ENCODE measurements at places on chromosomes 12 and 14. TPM values are rescaled to one million over a fixed set of nuclear protein-coding genes. Genes with fewer than 3 reads are reported as not detected.
A peak's percentile ranks its signal among the peaks of the same experiment; 100 is the strongest.

GRCh38 chr12:41634091-41634490, 446.0 kb downstream of the PDZRN4 start:
- DNase-seq, result no peak

DNA sequence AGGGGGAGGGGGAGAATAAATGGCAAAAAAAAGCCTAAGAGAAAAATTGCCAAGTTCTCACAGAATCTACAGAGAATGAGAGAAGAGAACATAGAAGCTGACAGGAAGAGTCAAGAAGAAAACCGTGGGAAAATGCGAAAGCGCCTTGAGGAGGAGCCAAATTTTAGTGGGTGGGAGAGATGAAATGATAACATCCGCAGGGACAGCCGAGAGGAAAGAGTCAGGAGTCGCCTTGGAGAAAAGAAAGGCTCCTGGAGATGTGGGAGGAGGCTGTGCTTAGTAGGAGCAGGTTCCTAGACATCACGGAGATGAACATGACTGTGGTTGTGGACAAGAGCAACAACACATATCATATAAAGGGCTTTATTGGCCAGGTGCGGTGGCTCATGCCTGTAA, 49.4 kb downstream of the PHLDA1 start:
- DNase-seq, result no peak

DNA sequence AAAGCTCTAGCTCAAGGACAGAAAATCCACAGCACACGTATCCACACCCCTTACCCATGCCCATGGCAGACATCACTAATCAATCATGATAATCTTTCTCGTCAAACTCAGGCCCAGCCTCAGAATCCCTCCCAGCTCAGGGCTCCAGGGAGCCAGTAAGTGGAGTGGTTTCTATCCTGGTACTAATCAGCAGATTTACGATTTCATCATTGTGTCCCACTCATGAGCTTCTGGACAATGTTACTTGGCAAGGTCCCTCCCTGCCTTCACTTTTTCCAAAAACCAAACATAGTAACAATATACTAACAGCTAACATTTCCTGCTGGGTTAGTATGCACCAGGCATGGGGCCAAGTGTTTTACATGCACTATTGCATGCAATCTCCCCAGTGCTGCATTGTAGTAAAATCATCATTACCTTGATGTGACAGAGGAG, 45.8 kb upstream of the NCOR2 start:
- no peak for DNase-seq

- DNase-seq, result no peak
Measured at GRCh38 chr12:92603741-92604432, 98.9 kb upstream of the PLEKHG7 start.

- no peak for DNase-seq
Measured at GRCh38 chr12:15538881-15539280, 216.6 kb downstream of the PTPRO start.

DNA sequence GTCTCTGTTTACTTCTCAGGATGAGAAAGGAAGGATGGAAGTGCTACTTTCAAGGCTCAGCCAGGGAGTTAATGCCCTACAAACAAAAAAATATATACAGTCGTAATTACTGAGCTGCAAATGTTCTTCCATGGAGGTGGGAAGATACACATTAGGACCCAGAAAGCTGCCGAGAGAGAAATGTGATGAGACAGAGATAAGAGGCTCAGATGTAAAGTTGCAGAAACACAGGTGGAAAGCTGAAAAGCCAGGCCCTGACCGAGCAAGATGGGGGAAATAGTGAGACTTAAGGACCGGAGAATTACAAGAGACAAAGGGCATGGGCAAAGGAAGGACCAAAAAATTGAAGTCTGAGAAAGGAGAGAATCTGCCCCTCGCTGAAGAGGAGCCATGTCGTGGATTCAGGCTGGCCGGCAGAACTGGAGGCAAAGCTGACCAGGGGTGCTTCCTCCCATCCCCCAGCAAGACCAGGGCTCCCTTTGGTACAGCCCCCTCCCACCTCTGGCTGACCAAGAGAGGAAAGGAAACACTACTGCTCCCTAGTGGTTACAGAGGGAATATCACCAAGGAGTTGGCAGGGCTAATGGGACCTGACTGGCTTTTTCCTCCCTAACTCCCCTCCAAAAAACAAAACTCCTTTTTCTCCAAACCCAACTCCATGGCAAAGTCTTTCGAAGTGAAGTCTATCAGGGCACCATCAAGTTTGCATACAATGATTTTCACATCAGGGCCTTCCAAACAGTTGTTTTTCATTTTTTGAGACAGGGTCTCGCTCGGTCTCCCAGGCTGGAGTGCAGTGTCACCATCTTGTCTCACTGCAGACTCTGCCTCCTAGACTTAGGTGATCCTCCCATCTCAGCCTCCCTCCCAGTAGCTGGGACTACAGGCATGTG, 12.1 kb downstream of the ZFHX2 start:
- DNase-seq, result peak; percentile 55

DNA sequence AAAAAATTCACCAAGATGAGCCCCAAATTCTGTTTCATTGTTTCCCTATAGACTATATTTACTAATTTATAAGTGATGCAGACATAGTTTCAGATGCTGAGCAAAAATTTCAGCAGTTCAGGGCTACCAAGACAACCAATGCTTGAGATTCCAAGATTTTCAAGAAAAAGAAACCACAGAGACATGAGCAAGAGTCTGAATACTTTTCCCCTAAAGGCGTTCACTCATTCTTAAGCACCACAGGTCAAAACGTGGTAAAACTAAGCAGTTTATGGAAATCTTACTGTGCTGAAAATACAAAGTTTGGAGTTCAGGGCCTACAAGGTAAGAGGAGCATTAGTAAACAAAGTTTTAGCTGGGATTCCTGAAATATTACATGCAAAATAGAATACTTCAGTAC, 221.2 kb downstream of the KCNH5 start:
- DNase-seq, result no peak

DNA sequence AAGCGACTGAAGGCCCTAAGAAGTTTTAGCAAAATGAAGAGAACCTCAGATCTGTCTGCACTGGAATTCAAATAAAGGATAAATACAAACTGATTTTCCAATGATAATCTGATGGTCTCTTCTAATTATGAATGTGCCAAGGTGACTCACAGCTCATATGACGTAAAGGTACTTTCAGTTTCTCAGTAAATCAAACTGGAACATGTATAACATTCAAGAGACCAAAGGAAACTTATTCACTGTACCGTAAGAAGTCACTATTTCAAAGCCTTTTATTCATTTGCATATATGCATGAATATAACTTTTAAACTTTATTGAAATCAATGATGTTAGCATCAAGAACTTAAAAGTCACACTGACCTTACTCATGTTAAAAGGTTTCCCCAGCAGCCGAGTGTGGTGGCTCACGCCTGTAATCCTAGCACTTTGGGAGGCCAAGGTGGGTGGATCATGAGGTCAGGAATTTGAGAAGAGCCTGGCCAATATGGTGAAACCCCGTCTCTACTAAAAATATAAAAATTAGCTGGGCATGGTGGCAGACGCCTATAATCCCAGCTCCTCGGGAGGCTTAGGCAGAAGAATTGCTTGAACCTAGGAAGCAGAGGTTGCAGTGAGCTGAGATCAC, 52.2 kb downstream of the ATXN2 start:
- DNase-seq, result no peak

GRCh38 chr12:104439137-104439536, 17.6 kb upstream of the CHST11 start:
- no peak for DNase-seq

DNA sequence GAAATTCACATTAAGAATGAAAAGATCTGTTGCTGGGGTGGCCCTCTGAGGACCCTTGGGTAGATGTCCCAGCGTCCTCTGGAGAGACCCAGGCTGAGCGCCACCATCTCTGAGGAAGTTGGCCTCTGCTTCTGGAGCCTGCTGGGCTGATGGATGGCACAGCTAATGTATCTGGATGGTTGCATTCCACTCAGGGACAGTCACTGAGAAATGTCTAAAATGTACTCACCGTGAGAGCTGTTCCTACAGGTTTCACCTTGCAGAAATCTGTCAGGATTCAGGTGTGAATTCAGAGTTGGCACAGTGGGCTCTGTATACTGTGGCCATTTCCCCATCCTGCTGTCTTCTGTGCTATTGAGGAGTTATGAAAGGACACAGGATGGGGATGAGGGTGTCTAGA, 247.2 kb downstream of the AACS start:
- DNase-seq, result no peak

GRCh38 chr14:98177551-98177950, 1094.4 kb downstream of the BCL11B start:
- no peak for DNase-seq

GRCh38 chr12:97701901-97702300, 239.3 kb downstream of the RMST start:
- DNase-seq, result no peak

The TAS2R14 gene
- polyA plus RNA-seq, result 3.8 TPM

The DPPA3 gene
- polyA plus RNA-seq, result 0.05 TPM

The TOMM20L gene
- 1.4 TPM for polyA plus RNA-seq

The KCNH3 gene
- polyA plus RNA-seq, result 4.1 TPM

The LRRC10 gene
- polyA plus RNA-seq, result not detected

The TROAP gene
- 21.2 TPM for polyA plus RNA-seq

The PLEKHG3 gene
- 98.8 TPM for polyA plus RNA-seq

The PTGDR gene
- polyA plus RNA-seq, result 0.31 TPM

The CD163 gene
- 9.6 TPM for polyA plus RNA-seq

All from right renal pelvis (tissue), 4 donors.